Body of pancreas (tissue), 4 donors: ENCODE measurements at places on chromosomes 12 and 14.

GRCh38 chr14:102321456-102322422 lies 2.2 kb downstream of the ZNF839 start:
- DNase-seq = no peak

GRCh38 chr14:102999227-102999895 lies 58.0 kb downstream of the CDC42BPB start:
- DNase-seq = no peak

- DNase-seq = no peak
These were observed 23.2 kb upstream of the MGST1 start for GRCh38 chr12:16324272-16324671.

GRCh38 chr12:49133014-49133413 lies 1.8 kb upstream of the TUBA1B start:
- DNase-seq = no peak

DNA sequence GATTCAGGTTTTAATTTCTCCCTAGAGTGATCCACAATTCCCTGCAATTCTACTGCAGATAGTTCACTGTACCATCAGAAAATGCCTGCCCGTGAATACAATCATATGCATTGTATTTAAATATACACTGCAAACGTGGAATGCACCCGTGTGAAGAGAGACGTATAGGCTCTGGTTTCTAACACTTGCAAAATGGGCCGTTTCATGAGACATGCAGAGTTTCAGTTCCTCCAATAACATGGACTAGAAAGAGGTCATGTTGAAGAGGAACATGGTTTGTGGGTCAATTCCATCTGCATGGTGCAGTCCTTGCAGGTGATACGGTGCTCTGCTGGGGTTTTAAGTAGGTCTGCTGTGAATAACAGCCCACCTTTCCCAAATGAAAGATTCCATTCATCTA lies 373.3 kb downstream of the TMEM132D start:
- no peak for DNase-seq

DNA sequence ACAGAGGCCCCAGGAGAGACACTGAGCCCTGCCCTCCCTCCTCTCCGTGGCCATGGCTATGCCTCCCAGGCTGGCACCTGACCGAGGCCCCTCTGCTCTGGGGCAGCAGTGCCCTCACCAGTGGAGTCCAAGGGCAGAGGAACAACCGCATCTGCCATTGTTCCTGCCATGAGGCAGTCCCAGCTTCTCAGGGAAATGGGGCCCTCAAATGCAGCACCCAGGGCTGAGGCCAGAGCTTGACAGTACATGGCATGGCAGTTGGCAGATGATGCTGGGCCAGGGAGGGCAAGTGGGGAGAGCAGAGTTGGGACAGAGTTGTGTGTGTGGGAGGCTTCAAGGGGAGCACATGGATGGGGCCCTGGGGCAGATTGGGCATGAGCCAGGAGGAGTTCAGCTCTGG lies 21.1 kb upstream of the KRT77 start:
- DNase-seq = no peak

DNA sequence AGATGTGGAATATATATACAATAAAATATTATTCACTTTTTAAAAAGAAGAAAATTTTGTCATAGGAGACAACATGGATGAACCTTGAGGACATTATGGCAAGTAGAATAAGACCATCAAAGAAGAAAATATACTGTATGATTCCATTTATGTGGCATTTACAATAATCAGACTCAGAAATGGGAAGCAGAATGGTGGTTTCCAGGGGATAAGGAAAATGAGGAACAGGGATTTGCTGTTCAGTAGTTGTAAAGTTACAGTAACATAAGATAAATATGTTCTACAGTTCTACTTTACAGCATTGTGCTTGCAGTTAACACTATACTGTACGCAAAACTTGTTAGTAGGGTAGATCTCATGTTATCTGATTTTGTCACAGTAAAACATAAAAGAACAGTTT lies 1271.0 kb downstream of the LRFN5 start:
- DNase-seq = no peak

DNA sequence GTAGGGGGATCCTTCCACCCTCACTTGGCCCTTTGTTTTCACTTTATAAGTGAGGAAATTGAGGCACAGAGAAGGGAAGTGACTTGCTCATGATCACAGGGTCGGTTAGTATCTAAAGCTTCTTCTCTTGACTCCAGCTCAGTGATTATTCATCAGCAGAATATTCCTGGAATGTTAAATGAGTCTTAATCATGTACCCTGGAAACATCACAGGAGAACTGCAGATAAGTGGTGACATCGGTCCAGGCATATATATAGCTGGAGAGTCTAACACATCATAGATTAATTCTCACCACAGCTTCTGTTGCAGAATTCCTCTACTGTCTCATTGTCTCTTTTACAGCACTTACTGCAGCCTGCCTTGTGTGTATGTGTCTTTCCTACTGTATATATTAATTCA lies 69.9 kb downstream of the PAH start:
- DNase-seq = no peak

GRCh38 chr14:65346895-65347294 lies 65.6 kb upstream of the FUT8 start:
- DNase-seq = peak; percentile 42

GRCh38 chr12:23891115-23891514 lies 58.4 kb downstream of the SOX5 start:
- no peak for DNase-seq

GRCh38 chr12:47192051-47192450 lies 112.3 kb upstream of the AMIGO2 start:
- DNase-seq = no peak

- no peak for DNase-seq
These were observed 338.1 kb upstream of the TMEM132C start for GRCh38 chr12:127928615-127929571.

DNA sequence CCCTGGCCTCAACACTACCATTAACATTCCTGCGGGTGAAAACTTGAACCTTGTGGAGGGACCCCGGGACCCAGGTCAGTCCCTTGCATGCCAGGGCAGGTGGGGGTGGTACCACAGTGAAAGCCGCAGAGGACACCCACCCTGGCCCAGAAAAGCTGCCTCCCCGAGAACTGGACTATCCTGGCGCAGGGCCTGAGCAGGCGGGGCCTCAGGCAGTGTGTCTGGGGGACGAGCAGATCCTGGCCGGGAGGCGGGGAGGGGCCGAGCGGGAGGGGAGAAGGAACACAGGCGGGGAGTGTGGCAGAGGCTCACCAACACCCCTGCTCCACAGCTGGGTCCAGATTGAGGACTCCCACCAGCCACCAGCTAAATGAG lies 10.0 kb downstream of the AHNAK2 start:
- DNase-seq = no peak

GRCh38 chr14:59600211-59600945 lies 23.8 kb upstream of the CCDC175 start:
- DNase-seq = no peak

DNA sequence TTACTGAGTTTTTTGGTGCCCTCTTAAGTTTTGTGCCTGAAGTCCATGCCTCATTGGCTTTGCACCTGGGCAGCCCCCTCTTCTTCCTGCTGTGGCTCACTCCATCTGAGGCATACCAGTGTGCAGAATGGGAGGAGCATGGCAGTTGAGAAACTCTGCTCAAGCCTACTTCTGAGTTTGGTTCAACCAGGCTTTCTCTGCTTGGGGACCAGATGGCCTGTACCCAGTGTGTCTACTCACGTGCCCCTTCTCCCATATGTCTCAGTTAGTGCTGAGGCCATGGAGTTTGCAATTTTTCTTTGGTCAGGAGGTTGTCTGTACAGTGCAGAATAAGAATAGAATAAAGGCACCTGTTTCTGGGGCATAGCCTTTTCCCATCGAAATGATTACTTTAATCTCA lies 383.3 kb upstream of the DDHD1 start:
- DNase-seq = no peak

DNA sequence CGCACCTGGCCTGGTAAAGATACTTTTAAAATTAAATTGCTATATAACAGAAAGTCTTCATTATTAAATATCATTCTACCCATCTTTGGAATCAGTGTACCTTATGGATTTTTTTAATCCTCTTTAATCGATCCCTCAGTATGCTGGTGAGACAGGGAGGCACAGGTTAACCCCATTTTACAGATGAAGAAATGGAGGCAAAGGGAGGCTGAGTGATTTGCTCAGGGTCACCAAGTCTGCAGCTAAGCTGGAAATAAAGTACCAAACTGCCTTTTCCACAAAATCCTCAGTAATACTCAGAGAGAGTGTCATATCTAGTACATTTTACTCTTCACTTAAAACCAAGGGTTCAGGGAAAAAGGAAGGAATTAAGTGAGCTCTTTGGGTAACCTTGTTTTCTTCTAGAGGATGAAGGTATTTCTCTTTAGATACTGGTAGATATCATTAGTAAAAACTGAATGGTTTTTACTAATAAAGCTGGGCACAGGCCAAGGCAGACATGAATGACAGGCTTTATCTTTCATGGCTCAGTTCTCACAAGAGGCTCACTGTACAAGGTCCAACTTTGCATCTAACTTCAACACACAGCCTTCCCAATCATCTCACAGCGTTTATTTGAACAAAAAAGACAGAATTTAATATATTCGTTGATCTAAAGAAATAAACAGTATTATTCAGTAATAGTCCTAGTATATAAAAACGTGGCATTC lies 35.3 kb upstream of the TTC7B start:
- DNase-seq = no peak

DNA sequence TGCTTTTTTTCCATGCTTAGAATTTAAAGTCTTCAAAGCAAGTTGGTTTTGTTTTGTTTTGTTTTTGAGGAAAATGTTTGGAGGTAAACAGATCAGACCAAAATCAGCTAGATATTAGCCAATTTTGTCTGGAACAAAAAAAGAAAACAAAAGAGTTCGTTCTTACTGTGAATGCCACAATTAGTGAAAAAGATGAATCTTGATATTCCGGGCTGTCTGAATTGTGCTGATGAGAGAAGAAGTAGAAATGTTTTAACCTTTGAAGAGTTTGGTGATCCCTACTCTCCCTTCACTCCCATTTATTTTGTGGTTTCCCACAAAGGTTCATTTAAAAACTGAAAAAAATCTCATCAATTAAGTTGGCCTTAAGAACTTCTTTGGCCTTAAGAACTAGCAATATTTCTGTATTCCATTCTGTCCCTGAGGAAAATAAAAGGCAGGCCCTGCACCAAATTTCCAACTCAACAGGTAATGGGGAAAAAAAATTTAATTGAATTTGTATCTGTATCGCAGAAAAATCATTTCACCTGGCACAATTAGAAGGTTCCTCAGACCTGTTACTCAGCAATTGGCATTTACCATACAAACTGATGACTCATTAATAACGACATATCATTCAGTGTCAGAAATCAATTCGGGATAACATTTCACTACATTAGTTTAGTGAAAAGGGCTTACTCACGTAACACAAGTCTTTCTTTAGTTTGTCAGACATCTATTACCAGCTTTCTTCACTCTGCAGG lies 562 bp upstream of the GLIPR1L2 start:
- DNase-seq = no peak

- DNase-seq = no peak
These were observed 18.0 kb downstream of the LRTM2 start for GRCh38 chr12:1838205-1838993.

DNA sequence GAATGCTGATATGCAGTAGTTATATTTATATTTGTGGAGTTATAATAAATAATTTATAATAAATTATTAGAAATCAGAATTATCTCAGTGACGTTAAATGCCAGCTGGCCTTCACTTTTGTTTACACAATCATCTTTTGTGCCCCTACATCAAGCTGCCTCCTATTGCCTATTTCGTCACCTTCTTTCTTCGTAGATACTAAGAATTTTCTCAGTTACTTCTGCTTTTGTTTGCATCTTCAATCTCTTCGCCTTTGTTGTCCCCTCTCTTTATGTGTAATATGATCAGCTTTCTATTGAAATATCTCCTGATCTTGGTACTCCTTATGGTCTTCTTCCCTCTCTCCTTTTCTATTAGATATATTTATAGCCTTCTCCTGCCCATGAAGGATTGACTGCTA lies 197.0 kb downstream of the ERC1 start:
- no peak for DNase-seq

DNA sequence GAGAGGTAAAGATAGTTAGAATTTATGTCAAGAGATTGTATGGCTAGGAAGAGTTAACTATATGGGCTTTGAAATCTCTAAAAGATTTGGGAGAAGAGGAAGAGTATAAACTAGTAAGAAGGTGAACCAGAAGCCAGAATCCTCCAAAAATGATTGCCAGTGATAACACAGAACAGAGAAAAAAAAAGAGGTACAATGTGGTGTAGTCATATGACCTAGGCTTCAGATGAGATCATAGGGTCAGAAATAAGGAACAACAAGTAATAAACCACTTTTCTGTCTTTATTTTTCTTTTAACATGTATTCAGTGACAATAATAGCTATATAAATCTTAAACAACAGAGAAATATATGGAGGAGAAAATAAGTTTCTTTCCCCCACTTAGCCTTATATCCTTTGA lies 2.0 kb upstream of the NECAP1 start:
- DNase-seq = no peak

GRCh38 chr14:51185754-51186153 lies 54.3 kb upstream of the TMX1 start:
- no peak for DNase-seq

DNA sequence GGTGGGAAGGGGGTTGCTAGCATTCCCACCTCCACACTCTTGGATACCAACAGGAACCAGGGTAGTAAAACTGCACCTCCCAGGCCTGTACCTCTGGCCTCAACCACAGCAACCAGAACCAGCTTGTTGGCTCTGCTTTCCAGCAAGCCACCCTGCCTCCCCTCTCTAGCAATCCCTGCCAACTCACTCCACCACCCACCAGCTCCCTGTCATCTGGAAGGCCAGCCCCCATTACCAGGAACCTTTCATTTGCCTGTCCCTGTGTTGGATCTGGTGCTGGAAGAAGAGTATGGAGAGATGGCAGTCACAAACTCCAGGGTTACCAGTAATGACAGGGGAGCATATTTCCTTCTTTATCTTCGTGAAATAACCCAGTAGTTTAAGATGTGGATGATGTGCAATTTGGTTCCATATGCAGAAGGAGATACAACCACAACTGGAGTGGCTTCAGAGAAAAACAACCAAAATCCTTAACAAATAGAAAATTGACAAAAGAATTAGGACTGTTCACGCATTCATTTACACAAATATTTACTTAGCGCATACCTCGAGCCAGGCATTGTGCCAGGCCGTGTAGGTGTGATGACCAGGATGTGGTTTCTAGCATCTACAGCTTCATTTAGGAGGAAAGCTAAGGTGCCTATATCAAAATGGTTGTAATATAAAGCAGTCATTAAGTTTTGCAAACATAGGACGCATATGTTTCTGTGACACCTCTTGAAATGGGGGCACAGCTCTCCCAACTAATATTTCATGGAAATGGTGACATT lies 3.4 kb downstream of the B4GALNT3 start:
- DNase-seq = no peak

DNA sequence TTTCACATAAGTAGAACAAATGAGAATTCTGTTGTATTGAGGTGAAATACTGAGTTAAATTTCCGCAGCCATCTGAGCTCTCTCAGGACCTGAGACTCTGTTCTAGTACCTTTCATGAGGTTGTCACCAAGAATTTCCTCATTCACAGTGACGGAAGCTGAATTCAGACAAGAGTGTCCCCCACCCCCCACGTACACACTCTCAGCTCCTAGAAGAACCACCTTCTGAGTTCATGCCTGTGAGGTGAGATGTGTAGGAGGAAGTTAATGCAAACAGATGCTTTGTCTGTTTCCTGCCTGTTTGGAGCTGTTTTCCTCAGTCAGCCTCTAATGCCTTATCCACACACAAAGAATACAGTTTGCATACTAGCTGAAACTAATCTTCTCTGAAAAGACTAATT lies 18.2 kb downstream of the BICDL1 start:
- no peak for DNase-seq
